Daoy (cell line): ENCODE measurements at places on chromosomes 13 and 19. TPM values are rescaled to one million over a fixed set of nuclear protein-coding genes. Genes with fewer than 3 reads are reported as not detected.

GRCh38 chr13:46121597-46122163 lies 16.8 kb upstream of the CPB2 start:
- DNase-seq: no peak

GRCh38 chr13:114120591-114121011 lies 11.8 kb downstream of the RASA3 start:
- no peak for DNase-seq

GRCh38 chr13:68636784-68637183 lies 1406.6 kb upstream of the PCDH9 start:
- no peak for DNase-seq

- DNase-seq: no peak
Measured at GRCh38 chr19:50729894-50730293, 6.7 kb downstream of the CLEC11A start.

DNA sequence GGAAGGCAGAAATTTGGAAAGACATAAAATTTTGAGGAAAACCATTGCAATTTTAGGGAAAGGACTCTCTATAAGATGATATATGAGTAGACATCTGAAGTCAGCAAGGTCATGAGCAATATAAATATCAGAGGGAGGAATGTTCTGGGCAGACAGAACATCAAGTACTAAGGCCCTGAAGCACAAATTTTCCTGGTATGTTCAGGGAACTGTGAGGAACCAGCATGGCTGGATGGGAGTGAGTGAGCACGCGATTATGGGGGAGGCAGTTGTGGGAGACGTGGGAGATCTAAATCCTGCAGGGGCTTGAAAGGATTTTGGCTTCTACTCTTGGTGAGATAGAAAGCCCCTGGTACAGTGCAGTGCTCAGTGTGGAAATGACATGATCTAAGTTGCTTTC lies 112.0 kb downstream of the TBC1D4 start:
- DNase-seq: no peak

DNA sequence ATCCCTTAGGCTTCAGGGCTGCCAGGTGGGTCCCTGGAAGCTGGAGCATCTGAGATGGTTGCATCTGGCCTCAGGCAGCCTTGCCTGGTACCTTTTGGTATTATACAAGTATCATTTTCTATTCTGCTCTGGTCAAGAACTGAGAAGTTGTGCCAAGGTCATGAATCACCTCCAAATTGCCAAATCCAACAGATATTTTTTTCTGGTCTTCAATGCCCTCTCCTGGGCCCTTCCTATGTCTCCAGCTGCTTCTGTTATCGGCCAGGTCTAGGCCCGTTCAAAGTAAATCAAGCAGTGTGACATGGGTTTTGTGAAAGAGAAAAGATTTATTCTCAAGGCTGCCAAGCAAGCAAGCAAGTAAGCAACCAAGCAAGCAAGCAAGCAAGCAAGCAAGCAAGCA lies 271.1 kb upstream of the MAB21L1 start:
- no peak for DNase-seq

GRCh38 chr19:9406798-9407352 lies 28.5 kb downstream of the ZNF266 start:
- peak; percentile 90 for DNase-seq

DNA sequence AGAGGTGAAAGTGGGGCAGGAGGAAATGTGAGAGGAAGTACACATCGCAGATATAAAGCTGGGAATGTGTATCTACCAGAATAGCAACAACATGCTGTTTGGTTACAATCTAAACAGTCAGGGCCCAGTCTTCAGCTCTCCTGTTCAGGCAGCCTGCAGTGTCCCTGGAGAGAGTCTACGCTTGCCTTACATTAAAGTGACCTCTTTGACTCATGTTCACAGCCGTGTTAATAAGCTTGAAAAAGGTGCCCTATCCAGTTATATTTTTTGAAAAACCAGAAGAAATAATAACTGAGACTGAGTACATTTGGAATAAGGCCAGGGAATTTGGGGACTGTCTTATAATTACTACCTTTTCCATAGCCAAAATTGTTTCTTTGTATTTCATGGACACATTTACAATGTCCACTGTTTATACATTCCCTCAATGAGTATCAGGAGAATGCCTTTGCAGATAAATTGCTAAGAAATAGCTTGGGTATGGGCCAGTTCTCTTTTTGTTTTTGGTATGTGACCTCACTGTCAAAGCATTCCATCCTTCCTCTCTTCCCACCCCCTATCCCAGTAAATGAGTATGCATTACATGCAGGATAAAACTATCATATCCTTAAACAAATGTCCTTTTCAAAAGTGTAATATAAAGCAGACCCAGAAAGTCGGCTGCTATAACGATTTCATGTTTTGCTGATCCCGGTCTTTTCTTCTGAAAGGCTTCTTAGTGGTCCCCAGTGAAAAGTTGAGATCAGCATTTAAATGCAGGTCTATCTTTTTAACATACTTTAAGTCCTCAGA lies 82.6 kb downstream of the PCDH9 start:
- DNase-seq: peak; percentile 5

DNA sequence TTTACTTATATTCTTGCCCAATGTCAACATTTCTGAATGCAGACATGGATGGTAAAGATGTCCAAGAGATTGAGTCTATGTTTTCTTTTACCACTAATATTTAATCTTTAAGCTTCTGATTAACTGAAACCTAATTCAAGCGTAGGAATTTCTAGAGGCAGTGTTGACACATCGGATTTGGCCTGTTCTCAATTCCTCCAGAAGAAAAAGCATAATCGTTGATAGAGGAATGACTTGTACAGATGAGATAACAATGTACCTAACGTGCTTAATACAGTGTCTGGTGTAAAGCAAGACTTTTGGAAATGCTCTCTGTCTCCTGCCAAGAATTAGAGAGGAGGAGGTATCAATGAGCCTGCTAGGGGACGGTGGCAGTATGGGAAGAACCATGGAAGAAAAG lies 35.2 kb downstream of the SLC15A1 start:
- no peak for DNase-seq

DNA sequence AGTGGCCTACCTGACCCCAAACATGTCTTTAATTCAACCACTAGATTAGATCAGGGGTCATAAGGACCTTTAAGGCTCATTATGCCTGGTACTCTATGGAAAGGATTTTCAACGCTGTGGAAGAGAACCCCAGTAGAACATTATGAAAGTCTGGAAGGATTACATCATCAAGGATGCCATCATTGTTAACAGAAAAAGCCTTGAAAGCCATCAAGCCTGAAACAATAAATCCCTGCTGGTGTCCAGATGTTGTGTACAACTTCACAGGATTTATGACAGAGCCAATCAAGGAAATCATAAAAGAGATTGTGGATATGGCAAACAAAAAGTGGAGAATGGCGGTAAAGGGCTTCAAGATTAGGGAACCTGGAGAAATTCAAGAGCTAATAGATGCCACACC lies 59.7 kb downstream of the NAA16 start:
- no peak for DNase-seq

DNA sequence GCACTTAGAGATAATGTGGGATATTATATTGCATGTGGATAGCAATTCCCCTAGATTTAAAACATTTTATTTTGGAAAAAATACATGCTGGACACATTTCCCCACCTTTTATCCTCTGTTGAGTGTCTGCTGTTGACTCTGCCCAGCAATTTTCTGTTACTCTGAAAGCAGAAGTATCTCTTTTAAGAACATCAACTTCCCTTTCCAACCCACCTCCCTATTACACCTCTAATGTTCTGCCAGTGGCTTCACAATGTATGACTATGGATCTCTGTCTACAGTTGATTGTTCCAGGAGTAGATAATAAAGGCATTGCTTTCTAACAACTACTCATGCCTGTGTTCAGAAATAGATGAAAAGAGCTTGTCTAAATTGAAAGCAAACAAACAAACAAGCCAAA lies 754.8 kb upstream of the SLITRK6 start:
- DNase-seq: no peak

GRCh38 chr13:33079960-33080359 lies 63.7 kb downstream of the KL start:
- DNase-seq: no peak

GRCh38 chr13:42039457-42039945 lies 8.9 kb upstream of the DGKH start:
- DNase-seq: no peak

- peak; percentile 91 for DNase-seq
Measured at GRCh38 chr13:30847650-30848307, 58.3 kb upstream of the MEDAG start.

DNA sequence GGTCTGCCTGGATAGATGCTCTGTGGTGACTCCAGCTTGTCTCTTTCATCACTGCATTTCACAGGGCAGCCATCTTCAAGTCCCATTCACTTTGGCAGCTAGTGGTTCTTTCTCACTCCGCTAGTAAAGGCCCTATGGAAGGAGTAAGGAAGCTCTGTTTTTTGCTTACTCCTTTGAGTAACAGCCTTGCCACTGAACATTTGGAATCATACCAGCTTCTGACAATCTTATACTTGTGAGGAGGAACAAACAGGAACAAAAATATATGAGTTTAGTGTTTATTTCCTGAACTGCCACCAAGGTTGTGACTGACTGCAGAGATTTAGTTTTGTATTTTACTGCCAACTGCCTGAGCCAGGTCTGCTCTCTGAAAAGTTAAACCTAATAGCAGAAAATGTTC lies 38.7 kb downstream of the KCTD4 start:
- DNase-seq: peak; percentile 24

DNA sequence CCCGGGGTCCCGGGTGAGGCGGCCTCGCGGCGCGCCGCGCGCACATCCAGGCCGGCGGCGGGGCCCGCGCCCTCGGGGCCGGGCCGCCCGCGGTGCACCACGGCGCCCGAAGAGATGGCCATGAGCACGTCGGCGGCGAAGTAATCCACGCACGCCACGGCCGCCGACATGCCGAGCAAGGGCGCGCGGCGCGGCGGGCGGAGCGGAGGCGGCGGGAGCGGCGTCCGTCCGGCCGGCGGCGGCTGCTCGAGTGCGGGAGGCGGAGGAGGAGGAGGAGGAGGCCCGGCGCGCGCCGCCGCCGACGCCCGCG lies at the start of gene KLF16:
Gene KLF16 (minus strand): TSS at position 252 of the 310 bp plus-strand sequence. CDS start 82 bp downstream, at position 170.
- no peak for DNase-seq

DNA sequence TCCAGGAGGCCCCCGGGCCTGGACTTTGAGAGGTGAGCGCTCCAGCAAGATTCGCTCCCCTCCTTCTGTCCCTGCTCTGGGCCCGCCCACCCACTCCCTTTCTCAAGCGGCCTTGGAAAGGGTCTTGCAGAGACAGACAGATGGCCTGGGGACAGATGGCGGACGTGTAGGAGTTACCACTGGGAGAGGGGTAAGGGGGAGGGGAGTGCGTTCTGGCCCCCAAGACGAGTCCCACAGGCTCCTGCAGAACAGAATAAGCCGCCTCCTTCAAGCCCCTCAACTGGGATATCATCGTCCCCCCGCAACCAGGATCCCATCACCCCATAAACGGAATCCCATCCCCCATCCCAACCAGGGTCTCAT lies 3.6 kb upstream of the TNFAIP8L1 start:
- DNase-seq: no peak

Gene MBD3L2
- not detected in 2 replicates for total RNA-seq

Gene TJP3
- total RNA-seq: 0.03 TPM in 1 of 2 replicates, not detected in the other

Gene PLK5
- not detected in 2 replicates for total RNA-seq

Gene SERTM1
- not detected in 2 replicates for total RNA-seq

Gene TLE6
- total RNA-seq: 0.69 and 12.3 TPM in 2 replicates

Gene TMEM143
- 2.5 and 3.8 TPM in 2 replicates for total RNA-seq
